ENCODE measurements at places on chromosomes 5 and 9.

DNA sequence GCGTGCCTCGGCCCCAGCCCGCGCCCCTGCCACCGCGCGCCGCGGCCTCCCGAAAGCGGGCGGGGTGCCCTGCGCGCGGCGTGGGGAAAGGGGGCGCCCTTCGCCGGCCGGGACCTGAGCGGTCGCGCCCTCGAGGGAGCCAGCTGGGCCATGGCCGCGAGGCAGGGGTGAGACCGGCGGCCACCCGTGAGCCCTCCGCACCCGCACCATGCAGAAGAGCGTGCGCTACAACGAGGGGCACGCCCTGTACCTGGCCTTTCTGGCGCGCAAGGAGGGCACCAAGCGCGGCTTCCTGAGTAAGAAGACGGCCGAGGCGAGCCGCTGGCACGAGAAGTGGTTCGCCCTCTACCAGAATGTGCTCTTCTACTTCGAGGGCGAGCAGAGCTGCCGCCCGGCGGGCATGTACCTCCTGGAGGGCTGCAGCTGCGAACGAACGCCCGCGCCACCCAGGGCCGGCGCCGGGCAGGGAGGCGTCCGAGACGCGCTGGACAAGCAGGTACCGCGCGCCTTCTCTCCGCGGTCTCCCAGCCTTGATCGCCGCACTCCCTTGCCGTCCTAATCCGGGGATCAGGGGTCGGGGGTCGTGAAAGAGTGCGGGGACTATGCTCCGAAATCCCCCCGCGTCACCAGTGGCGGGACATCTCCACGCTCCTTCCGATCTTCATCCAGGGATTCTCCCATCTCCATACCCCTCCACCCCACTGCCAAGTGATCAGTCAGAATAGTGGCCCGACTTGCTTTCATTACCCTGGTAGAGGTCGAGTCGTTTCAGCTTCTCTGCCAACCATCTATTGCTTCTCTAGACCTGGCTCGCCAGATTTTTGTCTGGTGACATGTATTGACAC is 590 bp downstream of the RASGRF2 start:
- no peak for DNase-seq

- no peak for DNase-seq
Measured at GRCh38 chr5:123155446-123155960, 66.5 kb downstream of the PRDM6 start.

DNA sequence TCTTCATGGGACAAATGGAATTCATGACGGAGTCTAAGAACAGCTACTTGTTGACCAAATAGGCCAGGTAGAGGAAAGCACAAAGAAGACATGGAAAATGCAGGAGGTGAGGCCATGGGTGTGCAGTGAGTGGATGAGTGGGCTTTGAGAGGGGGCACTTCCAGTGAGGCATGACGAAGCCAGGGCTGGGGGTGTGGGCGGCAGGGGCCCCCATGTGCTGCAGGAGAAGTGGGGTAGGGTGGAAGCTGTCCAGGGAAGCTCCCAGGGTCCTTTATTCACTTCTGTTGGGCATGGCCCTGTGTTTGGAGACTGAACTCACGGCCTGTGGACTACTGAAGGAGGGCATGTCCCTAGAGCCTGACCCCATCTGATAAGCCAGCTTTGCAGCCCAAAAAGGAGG is 127.6 kb upstream of the SLC25A48 start:
- DNase-seq: no peak

- no peak for DNase-seq
Measured at GRCh38 chr5:131994533-131995226, 16.8 kb downstream of the ACSL6 start.

- peak; percentile 29 for DNase-seq
Measured at GRCh38 chr5:73170522-73170921, 2.5 kb upstream of the TMEM174 start.

GRCh38 chr9:118059484-118060278 is 355.5 kb downstream of the TLR4 start:
- DNase-seq: peak; percentile 19

DNA sequence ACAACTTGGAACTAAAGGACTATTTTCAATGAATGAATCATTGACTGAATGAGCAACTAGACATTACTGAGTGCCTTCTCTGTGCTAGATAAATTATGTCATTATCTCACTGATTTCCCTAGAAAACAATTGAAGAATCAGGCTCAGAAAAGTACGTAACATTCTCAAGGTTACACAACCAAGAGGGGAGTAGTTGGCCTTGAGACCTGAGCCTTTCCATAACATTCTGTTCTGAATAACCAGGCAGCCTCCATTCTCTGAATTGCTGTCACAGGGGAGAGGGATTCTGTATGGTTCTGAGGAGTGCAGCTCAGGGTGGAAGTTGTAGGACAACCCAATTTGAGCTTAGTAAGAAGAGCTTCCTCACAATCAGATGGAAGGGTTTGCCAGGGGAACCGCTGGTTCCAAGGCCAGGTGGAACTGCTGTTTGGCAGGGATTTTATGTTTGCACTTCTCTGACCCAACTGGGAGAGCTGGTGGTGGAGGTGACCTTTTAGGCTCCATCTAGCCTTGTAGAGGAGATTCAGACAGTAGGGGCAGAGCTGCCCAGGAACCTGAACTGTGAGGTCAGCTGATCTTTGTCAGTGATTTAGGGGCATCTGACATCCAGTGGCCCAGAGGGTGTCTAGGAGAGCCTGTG is 16.3 kb downstream of the POLR1E start:
- DNase-seq: no peak

DNA sequence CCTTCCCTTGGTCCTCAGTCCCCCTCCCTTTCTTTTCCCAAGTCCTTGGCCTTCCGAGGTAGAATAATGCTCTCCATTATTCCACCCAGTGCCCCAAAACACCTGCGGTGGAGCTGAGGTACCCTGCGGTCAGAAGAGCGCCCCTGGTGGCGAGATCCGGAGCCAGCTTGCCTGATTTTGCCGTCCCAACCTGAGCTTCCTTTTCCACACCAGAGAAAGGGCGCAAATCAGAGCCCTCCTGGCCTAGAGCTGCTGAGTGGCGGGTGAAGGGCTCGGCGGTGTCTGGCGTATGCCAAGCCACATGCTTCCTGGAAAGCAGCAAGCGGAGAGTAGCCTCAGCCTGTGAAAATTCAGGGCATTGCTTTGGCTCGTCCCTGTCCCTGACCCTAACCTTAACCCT is 21.1 kb upstream of the CARTPT start:
- DNase-seq: no peak

DNA sequence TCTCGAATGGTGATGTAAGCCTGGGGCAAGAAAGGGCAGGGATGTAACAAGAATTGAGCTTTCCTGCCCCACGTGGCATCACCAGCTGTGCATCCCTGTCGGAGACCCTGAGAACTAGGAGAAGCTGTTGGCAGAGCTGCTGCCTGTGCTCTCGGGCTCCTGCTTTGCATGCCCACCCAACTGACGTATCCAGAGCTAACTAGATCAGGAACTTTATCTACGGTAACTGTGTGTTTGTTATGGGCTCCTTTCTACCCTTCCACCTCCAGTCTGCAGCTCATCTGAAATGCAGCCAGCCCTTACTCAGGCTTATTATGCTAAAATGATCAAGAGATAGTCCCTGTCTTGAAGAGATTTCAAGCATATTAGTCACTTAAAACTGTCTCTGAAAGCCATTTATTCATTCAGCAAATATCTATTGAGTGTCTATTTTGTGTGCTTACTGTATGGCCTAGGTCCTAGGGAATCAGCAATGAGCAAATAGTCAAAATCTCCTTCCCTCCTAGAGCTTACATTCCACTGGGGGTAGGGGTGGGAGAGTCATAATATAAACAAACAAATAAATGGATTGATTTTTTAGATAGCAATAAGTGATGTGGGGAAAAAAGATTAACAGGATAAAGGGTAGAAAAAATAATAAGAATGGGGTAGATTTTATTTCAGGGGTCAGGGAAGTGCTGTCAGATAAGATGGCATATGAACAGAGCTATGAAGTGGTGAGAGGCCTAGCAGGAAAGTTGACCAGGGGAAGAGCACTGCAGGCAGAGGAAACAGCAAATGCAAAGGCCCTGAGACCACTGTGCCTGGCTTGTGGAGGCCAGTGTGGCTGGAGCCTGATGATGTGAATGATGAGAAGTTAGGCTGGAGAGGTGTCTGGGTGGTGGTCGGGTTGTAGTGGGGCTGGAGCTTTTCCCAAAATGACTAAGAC is 118.2 kb downstream of the GALNT10 start:
- no peak for DNase-seq

DNA sequence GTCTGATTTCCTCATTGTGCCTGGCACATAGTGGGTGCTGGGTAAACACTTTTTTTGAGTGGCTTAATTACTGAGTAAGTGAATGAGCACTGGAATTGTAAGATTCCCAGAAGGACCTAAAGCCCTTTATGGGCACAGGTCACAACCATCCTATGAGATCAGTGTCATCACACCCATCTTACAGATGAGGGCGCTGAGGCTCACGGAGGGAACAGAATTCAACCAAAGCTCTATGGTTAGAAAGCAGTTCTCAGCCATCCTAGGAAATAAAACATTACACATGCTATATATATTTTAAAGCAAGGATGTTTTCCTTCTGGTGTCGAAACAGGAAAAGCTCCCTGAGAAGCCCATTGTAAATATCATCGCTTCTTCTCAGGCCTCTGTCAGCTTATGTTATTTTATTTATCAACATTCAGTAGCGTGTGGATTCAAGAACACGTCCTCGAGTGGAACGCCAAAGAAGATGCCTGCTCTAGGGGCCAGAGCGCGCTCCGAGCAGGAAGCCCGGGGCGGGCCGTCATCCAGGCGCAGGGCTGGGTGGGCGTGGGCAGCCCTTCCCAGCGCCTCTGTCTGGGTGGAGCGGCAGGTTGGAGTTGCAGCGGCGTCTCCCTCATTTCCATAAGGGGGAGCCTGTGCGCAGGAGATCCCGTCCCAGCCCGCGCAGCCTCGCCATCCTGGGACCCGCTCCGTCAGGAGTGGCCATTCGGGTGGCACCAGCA is 155.8 kb upstream of the SMIM23 start:
- DNase-seq: no peak

- no peak for DNase-seq
Measured at GRCh38 chr9:136671254-136671614, 8.5 kb downstream of the EGFL7 start.

DNA sequence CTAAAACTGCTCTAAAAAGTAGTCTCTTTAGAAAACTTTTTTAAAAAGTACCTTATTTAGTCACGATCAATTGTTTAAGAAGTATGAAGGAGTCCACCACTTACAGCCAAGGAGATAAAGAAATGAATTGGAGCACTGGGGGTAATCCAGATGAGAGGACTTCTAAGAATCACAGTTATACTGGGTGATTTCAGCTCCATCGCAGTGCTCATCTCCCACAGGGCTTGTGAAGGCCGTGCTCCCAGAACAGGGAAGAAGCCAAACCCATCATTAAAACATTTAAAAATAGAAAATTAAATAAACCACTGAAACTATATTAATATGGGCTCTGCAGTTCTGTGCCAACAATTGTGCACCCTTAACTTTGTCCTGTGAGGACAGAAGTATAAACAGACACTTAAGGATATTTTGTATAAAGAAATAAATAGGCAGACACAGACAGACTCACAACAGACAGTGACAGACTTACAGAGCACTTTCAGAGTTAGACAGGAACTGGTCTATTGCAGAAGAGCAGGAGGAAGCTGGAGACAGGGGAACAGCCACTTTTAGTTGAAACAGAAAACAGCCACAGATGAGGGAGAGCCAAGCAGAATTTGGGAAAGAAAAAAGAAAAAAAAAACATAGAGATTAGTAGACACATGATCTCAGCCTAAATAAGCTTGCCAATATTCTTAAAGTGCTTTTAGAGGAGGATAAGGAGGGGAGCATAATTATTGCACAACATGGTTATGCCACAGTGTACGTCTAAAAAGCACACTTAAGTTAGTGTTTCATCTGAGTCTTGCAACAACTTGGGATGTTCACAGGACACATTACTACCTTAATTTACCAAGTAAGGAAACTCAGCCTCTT is 81.8 kb downstream of the FBXO38 start:
- DNase-seq: peak; percentile 81

GRCh38 chr5:83418356-83419321 is 52.9 kb upstream of the VCAN start:
- DNase-seq: no peak

GRCh38 chr9:9754186-9754585 is 858.6 kb downstream of the PTPRD start:
- no peak for DNase-seq

GRCh38 chr9:128007566-128008138 is 26.9 kb upstream of the EEIG1 start:
- peak; percentile 83 for DNase-seq

DNA sequence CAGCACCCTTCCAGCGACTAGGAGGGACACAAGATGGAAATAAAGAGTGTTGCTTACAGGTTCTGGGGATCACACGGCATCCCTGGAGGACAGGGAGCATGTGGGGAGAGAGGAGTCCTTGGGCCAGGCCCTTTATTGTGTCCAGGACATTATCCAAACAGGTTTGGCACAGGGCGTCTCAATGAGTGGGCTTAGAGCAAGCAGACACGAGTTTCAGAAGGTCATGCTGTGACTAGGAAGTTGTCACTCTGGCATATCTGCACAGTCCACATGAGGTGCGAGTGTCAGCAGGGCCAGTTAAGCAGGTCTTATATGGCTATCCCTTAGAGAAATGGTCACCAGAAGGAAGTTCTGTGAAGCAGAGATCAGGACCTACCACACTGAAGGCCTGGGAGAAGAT is 174.5 kb upstream of the OTULINL start:
- DNase-seq: no peak

GRCh38 chr9:1050125-1050895 is at the start of gene DMRT2:
DMRT2 (plus strand) TSS chr9:1050357; CDS start chr9:1051614, 1,257 bp downstream.
- no peak for DNase-seq

GRCh38 chr9:18564018-18564880 is 90.3 kb downstream of the ADAMTSL1 start:
- no peak for DNase-seq

- no peak for DNase-seq
Measured at GRCh38 chr5:10825897-10826644, 65.0 kb upstream of the DAP start.

Measured in AML-193 (cell line).